ENCODE measurements at places on chromosomes 5 and 9.

DNA sequence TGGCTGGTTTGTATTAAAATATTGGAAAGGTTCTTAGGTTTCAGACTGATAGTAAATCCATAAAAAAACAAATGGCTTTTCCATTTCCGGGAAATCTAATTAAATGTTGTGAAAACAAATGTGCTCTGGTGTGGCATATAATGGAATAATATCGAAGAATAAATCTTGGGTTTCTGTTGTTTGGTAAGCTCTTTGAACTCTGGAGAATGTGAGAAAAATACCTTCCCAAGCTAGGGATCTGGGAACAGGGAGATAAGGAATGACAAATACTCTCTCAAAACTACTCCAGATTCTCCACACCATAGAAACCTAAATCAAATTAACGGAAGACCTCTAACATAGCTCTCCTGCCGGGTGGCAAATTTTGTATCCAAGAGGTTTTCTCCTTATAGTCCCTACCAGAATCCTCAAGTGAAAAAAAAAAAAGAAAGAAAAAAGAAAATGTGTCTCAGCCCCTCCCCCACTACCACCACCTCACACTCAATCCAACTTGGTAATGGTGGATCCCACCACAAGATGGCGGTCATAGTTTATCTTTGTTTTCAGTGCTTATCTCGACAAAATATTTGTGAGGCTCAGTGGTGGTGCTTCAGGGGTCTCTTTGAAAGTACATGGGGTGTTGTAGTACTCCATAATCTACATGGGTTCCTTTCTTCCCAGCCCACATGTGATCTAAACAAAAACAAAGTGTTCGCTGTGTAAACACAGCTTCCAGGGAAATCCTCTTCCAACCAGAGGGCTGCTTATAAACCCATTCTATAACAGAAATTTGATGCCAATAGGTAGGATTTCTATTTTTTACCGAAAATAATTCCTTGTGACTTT is 54.5 kb upstream of the FST start:
- no peak for DNase-seq

DNA sequence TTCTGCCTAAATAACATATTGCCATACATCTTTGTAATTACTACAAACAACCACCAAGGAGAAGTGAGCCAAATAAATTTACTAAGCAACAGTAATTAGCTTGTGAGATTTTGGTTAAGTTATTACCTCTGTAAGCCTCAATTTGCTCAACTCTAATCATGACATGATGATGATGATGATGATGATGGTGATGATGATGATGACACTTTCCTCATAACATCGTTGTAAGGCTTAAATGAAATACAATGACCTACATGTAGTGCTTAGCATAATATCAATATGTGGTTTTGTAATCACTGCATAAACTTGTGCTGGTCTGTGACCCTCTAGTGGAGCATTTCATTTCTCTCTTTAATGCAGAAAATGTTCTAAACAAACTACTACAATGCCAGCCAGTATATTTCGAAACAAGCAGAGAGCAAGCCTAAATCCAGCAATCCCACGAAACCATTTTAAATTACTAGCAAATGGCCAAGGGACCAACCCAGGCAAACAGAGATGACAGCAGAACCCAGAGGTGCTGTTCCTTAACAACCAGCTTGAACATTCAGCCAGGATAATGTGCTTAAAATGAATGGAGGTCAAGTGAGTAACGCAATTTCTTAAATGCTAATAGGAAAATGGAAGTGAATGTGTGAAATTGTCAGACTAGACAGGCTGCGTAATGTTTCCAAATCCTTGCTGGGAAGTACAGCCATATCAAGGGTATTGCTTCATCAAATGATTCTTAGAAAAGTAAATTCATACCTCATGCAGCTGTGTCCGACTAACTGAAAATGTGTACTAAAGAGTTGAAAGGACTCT is 281.9 kb upstream of the PUM3 start:
- DNase-seq: no peak

DNA sequence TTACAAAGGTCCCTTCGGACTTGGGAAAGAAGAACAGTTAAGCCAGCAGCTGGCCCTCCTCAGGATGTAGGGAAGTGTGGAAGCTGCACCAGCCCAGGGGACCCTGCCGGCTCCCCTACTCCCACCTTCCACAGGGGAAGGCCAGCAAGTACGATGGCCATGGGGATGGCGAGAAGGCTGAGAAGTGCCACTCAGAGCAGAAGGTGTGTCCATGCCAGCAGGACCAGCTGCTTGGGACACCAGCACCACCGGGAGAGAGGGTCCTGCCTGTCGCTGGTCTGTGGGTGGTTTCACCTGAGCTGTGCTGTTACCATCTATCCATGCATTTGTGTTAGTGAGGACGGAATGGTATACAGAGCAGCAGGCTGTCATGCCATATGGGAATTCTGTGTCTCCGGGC is 148.6 kb upstream of the PHYKPL start:
- DNase-seq: no peak

DNA sequence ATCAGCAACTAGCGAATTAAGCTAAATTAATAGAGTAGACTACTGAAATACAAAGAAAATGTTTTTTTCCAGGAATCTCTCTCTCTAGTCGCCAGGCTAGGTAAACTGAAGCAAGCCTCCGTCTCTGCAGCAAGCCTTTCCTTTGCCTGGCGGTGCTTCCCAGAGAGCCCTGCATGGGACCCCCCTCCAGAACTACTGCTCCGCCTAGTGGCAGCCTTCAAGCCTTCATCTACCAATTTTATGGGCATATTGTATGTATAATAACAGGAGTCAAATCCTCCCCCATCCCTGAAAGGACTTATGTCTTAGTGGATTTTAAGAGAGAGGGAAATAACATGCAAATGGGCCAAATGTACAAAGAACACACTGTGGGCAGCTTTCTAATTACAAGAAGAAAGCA is 241.9 kb downstream of the SAXO1 start:
- DNase-seq: no peak
